GM19239 (cell line): ENCODE measurements at places on chromosomes 7 and 10.

DNA sequence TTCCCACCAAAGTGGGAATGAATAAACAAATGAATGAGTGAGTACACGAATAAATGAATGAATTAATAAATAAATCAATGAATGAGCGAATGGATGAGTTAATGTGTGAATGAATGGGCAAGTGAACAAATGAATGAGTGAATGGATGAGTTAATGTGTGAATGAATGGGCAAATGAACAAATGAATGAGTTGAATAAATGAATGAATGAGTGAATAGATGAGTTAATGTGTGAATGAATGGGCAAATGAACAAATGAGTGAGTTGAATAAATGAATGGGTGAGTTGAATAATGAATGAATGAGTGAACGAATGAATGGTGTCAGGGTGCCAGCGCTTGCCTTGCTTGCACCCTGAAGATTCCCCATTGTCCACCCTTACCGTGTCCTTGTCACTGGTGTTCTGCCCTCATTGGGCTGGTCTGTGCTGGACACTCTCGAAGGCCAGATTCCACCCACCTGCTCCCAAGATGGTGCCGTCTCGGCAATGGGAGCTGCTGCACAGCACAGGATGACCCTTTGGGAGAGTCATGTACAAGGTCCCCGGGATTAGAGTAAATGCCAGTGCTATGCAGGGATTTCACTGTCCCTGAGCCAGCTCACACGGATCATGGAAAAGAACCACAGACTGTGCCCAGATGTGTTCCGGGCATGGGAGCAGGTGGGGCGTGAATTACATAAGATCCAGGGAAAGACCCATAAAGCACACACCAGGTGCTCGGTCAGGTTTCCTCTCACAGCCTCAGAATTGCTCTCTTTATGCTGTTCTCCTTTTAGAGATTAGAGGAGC, 83.2 kb downstream of the CAMK1D start:
- DNase-seq = no peak

DNA sequence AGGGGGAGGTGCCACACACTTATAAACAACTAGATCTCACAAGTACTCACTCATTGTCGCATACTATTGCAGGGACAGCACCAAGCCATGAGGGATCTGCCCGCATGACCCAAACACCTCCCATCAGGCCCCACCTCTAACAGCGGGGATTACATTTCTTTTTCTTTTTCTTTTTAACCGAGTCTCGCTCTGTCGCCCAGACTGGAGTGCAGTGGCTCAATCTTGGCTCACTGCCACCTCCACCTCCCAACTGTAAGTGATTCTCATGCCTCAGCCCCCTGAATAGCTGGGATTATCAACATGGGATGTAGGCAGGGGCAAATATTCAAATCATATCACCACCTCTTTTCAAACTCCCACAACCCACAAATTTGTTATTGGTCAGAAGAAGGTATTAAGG, 76.7 kb downstream of the SKAP2 start:
- DNase-seq = no peak

DNA sequence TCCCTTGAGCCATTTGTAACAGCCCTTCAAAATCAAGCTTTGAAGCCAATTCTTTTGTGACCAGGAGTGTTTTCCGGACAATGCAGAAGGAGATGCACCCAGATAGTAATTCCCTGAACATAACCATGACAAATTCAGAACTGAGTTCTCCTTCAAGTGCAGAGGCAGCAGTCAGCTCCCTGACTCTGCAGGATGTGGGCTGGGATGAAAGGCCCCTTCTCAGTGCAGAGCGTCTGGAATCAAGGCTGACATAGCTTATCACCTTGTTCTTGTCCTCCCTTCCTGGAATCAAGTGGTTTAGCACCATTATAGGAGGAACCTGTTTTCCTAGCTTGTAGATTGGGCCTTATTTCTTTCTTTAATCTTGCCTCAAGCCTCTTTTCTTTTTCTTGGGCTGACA, 143.4 kb downstream of the SORCS3 start:
- no peak for DNase-seq

GRCh38 chr7:113915956-113916355, 2.9 kb downstream of the PPP1R3A start:
- DNase-seq = no peak

- peak; percentile 18 for DNase-seq
These were observed 62.5 kb upstream of the TOMM7 start for GRCh38 chr7:22884911-22885788.

DNA sequence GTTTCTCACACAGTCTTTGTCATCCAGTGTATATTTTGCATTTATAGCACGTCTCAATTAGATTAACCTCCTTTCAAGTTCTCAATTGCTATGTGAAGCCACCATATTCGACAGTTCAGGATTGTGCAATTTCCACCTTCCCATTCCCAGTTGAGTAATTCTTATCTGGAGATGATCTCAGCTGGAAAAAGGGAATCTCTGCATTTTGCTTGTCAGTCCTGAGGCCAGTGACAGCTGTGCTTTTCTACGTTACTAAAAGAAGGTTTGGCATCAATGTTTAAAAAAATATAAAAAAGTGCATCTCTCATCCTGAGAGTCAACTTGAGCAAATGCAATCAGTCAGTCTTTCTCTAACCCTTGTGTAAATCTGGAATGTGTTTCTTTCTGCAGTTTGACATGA, 247.7 kb downstream of the PRKG1 start:
- DNase-seq = no peak

GRCh38 chr7:140638173-140638791, 2.3 kb downstream of the DENND2A start:
- no peak for DNase-seq

- DNase-seq = no peak
These were observed 176.2 kb downstream of the PRKAG2 start for GRCh38 chr7:151700586-151701165.

- no peak for DNase-seq
These were observed 9.7 kb downstream of the SUN1 start for GRCh38 chr7:841943-842342.

- DNase-seq = no peak
These were observed 59.1 kb downstream of the AUTS2 start for GRCh38 chr7:69657331-69657730.

DNA sequence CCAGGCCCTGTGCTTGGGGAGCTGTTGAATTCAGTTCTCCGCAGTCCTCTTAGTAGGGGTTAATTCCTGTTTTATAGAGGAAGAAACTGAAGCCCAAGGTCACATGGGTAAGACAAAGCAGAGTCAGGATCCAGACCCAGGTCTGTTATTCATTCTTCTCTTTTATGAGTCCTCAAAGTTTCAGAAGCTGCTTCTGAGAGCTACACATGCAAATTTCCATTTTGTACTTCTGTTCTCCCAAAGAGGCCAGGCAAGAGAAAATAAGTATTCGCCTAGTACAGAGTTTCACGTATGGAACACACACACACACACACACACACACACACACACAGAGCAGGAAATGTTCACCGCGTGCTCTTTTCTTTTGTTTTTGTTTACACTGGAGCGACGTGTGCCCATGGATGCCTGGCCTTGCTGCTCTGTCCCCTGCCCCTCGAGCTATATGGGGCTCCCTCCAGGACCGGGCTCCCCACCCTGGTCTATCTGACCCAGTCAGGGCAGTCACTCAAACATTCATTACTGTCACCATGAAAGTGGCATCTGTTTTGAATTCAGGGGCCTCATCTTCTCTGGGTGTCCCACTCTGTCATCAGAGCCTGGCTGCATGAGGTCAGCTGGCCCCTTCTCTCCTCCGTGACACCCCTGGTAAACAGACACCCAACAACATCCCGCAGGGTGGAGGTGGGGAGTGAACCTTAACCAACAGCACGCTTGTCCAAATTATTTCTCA, 84.4 kb downstream of the TNS3 start:
- peak; percentile 69 for DNase-seq

- DNase-seq = no peak
These were observed 88.5 kb downstream of the PPP1R17 start for GRCh38 chr7:31775556-31775955.

GRCh38 chr10:44291091-44291490, 93.8 kb downstream of the CXCL12 start:
- no peak for DNase-seq

DNA sequence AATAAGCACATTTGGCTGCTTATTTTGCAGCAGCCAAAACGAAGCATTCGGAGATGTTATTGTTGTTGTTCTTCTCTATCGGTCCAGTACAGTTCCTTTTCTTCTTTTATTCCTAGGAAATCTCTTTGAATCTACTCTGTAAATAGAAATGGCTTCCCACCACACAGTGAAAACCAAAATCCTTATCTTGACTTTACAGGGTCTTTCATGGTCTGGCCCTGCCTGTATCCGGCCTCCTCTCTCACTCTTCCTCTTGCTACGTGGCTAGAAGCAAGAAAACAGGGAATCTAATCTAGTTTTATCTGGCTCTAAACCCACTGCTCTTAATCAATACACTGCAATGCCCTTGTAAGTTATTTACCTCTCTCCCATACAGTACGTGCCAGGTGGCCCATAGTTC, 926.0 kb upstream of the C7orf33 start:
- DNase-seq = no peak

GRCh38 chr7:36862771-36863261, 138.5 kb upstream of the AOAH start:
- DNase-seq = no peak

DNA sequence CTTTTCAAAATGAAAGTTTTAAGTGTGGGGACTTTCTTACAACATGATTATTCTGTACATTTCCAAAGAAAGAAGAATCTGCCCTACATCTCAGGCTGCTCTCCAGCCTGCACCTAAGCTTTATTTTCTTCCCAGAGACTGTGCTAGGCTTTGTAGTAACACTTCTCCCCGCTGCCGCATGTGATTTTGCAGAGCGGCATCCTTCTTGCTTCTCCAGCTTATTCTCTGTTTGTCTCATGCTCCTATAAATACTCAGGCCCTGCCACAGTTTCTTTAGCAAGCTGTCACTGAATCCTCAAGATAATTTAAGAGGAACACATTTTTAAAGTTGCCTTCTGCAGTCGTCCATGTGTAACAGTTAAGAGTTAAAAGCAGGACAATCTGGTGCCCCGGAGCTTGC, 53.5 kb downstream of the INSYN2A start:
- DNase-seq = no peak

- no peak for DNase-seq
These were observed 136.7 kb downstream of the HECW1 start for GRCh38 chr7:43248961-43249822.

DNA sequence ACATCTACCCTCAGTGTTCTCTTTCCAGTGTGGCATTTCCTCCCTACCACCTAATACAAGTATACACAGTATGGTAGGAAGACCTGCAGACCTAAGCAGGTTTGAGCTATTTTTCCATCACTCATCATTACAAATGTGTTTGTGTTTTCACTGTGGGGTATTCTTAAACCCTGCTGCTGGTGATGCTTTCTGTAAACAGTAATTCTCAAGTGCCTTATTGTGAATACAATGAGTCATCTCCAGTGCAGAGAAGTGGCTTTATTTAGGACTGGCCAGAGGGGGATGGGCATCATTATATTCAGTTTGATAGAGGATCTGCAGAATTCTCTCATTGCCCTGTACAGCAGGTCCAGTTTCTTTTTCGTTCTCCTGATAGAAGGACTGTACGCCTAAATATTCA, 63.7 kb downstream of the GRM8 start:
- no peak for DNase-seq

DNA sequence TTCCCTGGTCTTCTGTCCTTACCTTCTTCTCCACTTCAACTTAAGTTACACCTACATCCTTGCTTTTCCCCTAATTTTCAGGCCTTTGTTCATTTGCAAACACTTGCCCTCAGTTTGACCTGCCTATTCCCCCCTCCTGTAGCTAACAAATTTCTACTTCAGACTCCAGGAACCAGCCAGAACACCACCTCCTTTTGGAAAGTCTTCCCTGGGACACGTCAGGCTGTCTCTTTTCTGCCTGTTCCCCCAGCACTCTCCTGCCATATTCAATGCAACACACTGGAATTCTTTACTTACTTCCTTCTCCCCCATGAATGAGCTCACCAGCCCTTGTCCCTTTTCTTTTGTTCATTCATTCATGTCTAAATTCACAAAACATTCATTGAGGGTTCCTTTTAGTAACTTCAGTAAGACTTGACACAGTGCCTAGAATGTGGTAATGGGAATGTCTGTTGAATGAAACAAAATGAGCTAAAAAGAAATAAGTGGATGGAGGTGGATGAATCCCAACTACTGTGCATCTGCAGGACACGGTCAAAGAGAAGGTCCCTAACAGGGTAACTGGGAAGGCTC, 478.0 kb downstream of the KCNMA1 start:
- no peak for DNase-seq

DNA sequence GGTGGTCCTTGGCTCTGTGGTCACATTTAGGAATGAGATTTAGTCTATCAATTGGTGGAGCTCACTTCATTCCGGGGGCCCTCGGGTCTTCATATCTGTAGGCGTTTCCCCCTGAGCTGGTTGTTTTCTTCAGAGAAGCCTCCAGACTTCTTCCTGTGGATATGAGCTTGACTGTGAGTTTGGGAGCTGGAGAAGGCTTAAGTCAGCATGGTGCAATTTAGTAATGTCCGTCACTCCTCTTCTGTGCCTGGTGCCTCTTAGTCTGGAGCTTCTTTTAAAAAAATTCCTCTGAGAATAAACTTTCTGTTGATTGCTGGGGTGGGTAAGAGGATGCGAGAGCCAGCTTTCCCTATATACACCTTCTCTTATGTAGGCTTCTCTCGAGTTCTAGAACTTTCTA, 40.2 kb downstream of the HECW1 start:
- DNase-seq = no peak

DNA sequence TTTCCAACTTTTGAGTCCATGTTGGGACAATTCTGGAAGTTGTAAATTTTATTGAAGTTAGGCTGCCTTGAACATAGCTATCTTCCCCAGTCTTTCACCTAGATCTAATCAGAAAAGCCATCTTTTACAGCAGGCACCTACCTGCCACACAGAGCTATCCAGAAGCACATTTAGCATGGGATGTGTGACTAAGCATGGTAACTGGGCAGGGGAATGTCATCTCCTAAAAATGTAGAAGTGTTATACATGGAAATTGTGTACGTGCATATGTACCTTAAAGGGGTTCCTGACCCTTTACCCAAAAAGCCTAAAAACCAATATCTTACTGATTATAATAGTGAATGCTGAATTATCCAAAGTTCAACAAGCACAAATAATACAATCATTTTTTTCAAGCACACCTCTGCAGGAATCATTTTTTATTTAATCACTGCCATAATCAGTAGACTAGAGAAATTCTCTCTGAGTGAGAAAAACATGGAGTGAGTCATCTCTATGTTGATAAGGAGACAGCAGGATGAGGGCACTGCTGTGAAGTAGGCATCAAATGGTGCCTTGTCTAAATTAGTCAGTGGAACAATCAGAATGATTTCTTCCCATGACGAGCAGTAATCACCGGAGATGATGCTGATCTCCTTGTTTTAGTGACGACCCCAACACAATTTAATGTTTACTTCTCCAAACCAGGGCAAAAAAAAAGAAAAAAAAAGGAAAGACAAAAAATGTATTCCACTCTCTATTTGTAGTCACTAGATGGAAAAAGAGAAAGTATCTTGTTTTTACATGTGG, 75.9 kb downstream of the SORBS1 start:
- DNase-seq = no peak
